Motor neuron (in vitro differentiated cells): ENCODE measurements at places on chromosomes 11 and 22. TPM values are rescaled to one million over a fixed set of nuclear protein-coding genes. Genes with fewer than 3 reads are reported as not detected.

DNA sequence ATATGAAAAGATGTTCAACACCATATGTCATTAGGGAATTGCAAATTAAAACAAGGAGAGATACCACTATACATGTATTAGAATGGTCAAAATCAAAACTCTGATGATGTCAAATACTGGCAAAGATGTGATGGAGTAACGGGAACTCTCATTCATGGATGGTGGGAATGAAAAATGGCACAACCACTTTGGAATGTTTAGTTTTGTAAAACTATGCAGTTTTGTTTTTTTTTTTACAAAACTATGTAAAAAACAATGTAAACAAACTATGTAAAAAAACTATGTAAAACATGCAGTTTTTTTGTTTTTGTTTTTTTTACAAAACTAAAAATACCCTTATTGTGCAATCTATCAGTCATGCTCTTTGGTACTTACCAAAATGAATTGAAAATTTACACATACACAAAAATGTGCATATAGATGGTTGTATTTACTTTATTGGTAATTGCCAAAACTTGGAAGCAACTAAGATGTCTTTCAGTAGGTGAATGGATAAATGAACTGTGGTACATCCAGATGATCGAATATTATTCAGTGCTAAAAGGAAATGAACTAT, 5.0 kb upstream of the USP47 start:
- ATAC-seq: no peak

GRCh38 chr22:49617264-49617663, 210.4 kb downstream of the BRD1 start:
- ATAC-seq: no peak

GRCh38 chr11:121575963-121576290, 123.2 kb upstream of the SORL1-AS1 start:
- ATAC-seq: no peak

GRCh38 chr11:131690362-131690761, 319.9 kb downstream of the NTM start:
- ATAC-seq: no peak

- peak; percentile 87 for ATAC-seq
Observed at GRCh38 chr22:33883961-33884808, 36.1 kb downstream of the LARGE1 start.

DNA sequence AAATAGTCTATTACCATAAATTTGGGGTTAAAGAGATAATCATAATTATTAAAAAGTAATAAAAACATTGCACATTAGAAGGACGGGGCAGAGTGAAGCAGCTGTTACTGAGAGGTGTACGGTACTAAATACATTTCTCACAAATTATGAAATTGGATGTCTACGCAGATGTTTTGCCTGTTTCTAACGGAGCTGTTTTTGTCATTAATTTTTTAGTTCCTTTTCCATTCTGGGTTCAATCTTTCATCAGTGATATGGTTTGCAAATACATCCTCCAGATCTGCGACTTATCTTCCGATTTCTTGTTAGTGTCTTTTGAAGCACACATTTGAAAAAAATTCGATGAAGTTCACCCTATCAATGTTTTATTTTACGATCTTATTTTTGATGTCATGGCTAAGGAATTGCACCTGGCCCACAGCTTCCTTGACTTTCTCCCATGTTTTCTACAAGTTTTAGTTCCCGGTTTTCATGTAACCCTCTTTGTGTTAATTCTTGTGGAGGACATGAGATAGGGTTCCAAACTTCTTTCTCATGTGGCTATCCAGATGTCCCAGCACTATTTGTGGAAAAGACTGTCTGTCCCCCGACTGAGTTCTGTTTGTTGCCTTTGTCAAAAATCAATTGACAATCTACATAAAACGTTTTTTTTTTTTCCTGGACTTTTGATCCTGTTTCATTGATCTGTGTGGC, 21.3 kb upstream of the KRTAP5-6 start:
- ATAC-seq: no peak

GRCh38 chr11:70551351-70552166, 153.2 kb downstream of the CTTN start:
- no peak for ATAC-seq

DNA sequence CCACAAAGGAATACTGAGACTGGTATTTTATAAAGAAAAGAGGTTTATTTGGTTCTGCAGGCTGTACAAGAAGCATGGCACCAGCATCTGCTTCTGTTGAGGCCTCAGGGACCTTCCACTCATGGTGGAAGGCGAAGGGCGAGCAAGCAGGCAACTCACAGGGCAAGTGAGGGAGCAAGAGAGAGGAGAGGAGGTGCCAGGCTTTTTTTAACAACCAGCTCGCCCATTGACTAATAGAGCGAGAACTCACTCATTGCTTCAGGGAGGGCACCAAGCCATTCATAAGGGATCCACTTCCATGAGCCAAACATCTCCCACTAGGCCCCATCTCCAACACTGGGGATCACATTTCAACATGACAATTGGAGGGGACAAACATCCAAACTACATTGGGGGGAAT, 1.2 kb downstream of the PTS start:
- ATAC-seq: no peak

DNA sequence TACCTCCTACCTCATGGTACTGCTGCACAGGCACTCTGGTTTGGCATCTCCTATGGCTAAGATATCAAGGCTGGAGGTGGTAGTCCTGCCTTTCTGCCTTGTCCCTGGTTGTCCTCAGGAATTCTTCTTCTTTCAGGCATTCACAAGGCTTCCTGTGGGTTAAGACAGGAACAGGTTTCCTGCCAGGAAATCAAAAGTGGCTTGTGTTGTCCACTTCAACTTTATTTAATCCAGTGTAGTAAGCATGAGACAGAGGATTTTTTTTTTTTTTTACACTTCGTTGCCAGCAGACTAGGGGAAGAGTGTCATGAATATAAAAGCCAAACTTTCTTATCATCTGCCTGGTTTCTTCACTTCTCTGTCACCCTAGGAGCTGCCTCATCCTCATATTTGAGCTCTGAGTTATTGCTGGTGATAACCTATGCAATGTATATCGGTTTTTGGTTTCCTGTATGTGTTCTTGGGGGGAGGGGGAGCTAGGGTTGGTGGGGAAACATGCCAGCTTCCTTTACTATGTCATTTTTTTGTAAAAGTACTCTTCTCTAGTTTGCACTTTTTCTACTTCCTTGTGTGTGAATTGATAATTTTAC, 50.2 kb downstream of the XKR3 start:
- ATAC-seq: no peak

DNA sequence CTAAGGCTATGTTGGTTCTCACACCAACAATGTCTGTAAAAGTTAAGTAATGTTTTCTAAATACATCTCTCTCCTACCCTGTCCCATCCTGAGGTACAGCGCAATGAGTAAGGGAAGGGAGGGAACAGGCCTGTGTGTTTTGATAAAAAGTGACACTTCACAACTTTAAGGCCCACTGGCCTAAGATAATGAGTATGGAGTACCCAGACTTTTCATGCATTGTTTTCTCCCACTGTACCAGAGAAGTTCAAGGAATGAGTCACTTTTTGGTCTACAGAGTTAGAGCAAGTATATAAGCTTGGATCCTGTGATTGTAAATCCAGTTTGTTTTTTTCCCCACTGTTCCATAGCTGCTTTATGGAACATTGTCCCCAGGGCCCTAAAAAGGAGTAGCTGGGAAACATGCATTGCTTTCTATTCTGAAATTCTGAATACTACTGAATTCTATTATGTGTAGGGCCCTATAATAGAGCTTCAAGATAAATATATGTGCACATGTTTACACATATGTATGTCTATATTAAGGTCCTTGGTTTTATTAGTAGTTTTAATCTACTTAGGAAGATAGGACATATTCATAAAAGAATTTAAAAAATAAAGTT, 29.8 kb downstream of the KCNE3 start:
- no peak for ATAC-seq

- ATAC-seq: no peak
Observed at GRCh38 chr22:20126284-20127029, 5.1 kb upstream of the ZDHHC8 start.

DNA sequence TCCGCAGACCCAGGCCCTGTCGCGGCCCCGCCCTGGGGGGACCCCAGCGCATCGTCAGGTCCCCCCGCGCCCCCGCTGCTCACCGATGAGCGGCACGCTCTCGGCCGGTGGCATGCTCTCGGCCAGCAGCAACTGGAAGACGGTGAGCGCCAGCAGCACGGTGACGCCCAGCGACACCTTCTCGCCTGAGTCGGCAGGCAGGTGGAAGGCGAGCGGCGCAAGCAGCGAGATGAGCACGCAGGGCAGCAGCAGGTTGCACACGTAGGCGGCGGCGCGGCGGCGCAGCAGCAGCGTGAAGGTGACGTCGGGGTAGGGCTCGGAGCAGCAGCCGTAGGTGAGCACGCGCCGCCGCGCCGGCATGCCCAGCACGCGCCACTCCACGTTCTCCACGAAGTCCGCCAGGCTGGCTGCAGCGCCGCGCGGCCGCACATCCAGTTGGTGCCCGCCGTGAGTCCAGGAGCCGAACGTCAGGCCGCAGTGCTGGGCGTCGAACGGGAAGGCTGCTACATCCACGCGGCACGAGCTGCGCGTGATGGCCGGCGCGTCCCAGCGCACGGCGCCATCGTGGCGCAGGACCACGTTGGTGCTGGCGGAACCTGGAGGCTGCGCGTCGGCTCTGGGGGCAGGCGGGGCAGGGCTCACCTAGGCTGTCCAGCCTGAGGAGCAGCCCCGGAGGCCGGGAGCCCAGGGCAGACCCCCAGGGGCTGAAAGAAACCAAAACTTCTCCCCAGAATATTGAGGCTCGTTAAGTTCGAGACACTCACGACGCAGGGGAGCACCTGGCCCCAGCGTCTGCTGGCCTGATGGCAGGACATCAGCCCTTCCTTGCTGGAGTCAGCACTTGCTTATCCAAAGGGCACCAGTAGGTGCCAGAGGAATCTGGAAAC, 3.8 kb downstream of the CHRNA10 start:
- no peak for ATAC-seq

DNA sequence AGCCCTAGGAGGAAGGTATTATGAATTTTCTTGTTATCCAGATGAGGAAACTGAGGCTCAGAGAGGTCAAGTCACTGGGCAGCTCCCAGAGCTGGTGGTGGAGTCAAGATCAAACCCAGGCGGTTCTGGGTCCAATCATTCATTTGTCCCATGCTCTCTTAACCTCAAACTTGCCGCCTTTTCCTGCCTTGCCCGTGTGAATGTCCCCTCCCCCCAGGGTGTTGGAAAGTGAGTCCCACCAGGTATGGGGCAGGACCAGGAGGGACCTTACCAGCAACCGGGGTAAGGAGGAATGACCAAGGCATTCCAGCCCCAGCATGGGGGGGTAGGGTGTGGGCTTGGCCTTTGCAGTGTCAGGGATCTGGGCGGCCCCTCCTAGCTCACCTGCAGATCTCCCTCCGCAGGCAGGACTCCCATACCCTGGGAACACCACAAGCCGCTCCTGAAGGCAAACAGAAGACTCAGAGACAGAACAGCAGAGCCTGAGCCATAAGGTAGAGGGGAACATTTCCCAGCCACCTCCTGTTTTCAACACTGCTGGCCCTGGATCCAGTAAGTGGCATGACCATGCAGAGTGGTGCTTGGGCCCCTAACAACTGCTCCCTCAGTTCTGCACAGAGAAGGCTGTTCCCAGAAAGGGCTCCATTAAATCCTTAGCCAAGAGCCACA, 41.2 kb upstream of the SYT7 start:
- ATAC-seq: no peak

DNA sequence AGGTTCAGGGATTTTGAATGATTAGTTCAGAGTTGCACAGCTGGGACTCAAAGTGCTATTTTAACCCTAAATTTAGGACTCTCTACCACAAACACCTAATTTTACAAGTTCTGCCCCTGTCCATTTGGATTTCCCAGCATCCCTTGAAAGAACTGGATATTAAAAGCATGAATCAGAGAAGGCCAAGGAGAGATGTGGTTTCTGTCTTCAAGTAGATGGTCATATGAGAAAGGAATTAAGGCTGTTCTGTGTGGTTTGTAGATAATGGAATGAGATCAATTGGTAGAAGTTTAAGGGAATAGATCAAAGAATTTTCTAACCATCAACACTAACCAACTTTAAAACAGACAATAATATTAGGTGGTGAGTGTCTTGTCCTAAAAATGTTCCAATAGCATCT, 106.4 kb upstream of the TENM4 start:
- ATAC-seq: no peak

- ATAC-seq: no peak
Observed at GRCh38 chr11:106827687-106828086, 190.6 kb downstream of the GUCY1A2 start.

DNA sequence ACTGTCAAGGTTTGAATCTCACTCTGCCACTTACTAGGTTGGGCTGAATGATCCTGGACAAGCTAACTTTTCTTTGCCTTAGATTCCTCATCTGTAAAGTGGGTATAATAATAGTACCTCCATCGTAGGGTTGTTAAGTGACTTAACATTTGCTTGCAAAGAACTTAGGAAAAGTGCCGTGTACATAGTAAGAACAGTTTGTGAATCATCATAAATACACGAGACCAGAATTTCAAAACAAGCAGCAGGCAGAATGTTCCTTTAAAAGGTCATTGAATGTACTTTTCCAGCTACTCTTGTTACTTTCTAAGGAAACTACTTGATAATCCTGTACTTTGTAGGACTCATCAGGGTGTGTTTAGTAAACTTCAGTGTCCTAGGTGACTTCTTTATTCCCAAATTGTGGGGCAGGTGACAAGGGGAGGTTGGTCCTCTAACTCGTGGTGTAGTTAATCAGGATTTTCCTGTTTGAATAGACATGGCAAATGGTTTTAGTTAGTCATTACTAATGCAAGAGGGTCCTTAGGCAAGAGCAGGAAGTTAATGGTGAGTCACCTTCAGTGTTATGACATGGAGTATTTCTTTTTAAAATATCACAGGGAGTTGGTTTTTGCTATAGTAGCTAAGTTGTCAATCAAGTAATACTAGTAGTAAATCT, 67.9 kb downstream of the YAP1 start:
- ATAC-seq: peak; percentile 94

GRCh38 chr22:21587803-21588611, 20.5 kb downstream of the UBE2L3 start:
- no peak for ATAC-seq

- ATAC-seq: peak; percentile 19
Observed at GRCh38 chr22:26471522-26471921, 12.1 kb downstream of the HPS4 start.

GRCh38 chr11:134519788-134520187, 107.7 kb upstream of the B3GAT1 start:
- no peak for ATAC-seq

GRCh38 chr11:70546191-70546940, 148.0 kb downstream of the CTTN start:
- ATAC-seq: no peak

GRCh38 chr11:636511-637332, at the start of gene DRD4:
Gene DRD4, plus strand, starts transcription at chr11:637269. Its CDS starts 36 bp downstream, at chr11:637305.
- peak; percentile 64 for ATAC-seq

B4GAT1 gene
- 31.1 and 33.1 TPM in 2 replicates for total RNA-seq

MAJIN gene
- total RNA-seq: not detected in 2 replicates

PC gene
- 14.2 and 19.3 TPM in 2 replicates for total RNA-seq

RAB30 gene
- 26.6 and 27.7 TPM in 2 replicates for total RNA-seq

MS4A14 gene
- 0.13 TPM in 1 of 2 replicates, not detected in the other for total RNA-seq

OR6T1 gene
- not detected in 2 replicates for total RNA-seq

OR4D11 gene
- 0.36 and 0.59 TPM in 2 replicates for total RNA-seq

RASL10A gene
- total RNA-seq: 0.38 TPM in 1 of 2 replicates, not detected in the other

VPS51 gene
- 99.8 and 112 TPM in 2 replicates for total RNA-seq

ACR gene
- 0.63 TPM in 1 of 2 replicates, not detected in the other for total RNA-seq

OR52N4 gene
- 0.21 and 0.30 TPM in 2 replicates for total RNA-seq

SHISAL1 gene
- total RNA-seq: 3.0 TPM in 2 replicates
